Sciatic nerve (tissue), 2 donors: ENCODE measurements at places on chromosomes 1 and 21.

GRCh38 chr1:112322018-112322417 lies 74.0 kb upstream of the CTTNBP2NL start:
- no peak for DNase-seq

- DNase-seq, result no peak
Measured at GRCh38 chr1:27970401-27970800, 10.6 kb downstream of the XKR8 start.

- DNase-seq, result no peak
Measured at GRCh38 chr1:31805318-31805717, 10.5 kb downstream of the SPOCD1 start.

DNA sequence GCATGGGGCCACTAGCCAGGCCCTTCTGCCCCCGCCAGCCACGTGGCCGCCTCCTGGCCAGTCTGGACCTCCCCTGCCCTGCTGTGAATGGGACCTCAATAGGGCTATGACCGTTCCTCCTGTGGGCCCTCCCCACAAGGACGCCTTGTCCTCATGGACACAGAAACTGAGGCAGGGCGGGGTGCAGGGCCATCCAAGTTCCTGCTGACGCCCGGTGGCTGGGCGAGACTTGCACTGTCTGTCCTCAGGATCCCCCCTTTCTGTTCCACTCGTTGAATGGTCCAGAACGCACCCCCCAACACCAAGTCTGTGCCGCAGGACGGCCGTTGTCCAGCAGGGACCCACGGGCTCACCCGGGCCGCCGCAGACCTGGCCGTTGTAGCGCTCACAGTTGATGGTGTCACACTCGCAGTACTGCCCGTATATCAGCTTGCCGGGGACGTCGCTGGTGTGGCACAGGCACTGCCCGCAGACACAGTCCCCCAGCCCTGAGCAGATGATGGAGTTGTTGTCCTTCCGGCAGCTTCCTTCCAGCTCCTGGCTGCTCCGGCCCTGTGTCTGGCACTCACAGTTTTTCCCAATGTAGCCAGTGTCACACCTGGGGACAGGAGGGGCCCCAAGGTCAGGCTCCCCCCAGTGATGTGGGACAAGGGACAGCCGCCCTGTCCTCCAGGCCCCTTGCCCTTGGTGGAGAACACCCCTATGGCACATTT lies 16.3 kb upstream of the PTTG1IP start:
- no peak for DNase-seq

DNA sequence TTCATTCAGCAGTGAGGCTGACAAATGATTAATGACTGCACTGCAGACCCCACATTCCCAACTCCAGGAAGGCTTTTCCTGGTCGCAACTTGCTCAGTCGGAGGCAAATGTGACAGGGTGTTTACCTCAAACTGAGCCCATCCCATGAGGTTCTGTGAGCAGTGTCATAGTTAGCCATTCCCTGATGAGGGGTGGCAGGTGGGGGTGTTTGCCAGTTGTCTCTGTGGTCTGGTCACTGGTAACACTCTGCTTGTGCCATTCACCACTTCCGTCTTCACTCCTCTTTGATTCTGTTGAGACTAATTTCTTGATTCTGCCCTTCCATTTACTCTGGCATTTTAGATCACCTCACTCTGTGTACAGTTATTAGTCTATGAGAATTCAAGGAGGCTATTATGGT lies 73.5 kb downstream of the NOS1AP start:
- no peak for DNase-seq

- DNase-seq, result no peak
Measured at GRCh38 chr1:25001125-25001915, 71.2 kb upstream of the RUNX3 start.

GRCh38 chr1:17229379-17229778 lies 19.5 kb upstream of the PADI3 start:
- no peak for DNase-seq

DNA sequence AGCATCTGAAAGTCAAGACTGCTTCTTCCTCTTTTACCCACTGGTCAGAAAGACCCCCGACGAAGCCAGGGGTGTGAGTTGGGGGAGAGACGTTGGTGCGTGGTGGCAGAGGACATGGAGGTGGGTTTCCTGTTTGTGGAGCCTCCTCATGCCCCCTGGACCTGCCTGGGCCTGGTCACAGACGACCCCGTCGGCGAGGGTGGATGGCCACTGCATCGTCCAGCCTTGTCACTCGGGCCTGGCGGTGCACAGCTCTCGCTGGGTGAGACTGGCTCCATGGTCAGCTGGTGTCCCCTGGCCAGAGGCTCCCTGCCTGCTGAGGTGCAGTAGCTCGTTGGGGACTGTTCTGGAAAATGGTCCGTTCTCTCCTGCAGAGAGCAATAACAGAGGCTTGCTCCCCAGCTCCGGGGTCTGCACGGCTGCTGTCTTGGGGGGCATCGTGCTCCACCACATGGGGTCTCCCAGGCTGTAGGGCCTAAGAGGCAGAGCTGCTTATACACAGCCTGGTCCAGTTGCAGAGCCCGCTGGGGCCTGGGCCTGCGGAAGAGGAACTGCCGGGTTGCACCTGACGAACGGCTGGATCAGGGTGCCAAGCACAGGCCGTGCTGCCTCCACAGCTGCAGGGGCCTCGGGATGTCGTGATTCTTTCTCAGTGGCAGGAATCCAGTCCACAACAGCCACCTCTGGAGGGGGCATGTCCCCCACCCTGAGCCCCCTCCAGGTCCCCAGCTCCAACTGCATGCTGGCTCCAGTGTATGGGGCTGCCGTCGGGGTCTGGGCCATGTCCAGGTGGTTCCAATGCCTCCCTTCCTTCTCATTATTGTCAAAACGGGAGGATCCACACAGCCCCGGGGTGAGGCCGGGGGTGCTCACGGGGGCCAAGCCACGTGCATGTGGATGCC lies 18.0 kb upstream of the ACTRT2 start:
- peak; percentile 49 for DNase-seq

- no peak for DNase-seq
Measured at GRCh38 chr1:108957888-108958287, 5.4 kb downstream of the CLCC1 start.

- DNase-seq, result peak; percentile 72
Measured at GRCh38 chr1:226549937-226550671, 1.5 kb downstream of the STUM start.

DNA sequence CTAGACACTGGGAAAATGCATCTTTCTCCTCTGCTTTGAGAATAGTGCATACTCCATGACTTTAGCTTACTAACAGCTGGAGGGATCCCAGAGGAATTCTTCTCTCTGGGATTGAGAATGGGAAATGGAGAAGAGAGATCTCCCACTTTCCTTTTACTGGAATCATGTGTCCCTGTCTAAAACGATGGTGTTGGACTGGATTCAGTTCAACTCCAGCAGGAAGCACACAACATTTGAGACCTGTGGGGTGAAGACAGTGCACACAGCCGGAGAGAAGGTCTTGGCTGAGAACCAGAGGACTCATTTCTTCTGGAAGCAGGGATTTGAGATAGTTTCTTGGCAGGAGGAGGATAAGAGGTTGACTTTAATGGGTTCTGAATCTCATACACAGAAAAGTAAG lies 58.7 kb downstream of the TRABD2B start:
- DNase-seq, result no peak

DNA sequence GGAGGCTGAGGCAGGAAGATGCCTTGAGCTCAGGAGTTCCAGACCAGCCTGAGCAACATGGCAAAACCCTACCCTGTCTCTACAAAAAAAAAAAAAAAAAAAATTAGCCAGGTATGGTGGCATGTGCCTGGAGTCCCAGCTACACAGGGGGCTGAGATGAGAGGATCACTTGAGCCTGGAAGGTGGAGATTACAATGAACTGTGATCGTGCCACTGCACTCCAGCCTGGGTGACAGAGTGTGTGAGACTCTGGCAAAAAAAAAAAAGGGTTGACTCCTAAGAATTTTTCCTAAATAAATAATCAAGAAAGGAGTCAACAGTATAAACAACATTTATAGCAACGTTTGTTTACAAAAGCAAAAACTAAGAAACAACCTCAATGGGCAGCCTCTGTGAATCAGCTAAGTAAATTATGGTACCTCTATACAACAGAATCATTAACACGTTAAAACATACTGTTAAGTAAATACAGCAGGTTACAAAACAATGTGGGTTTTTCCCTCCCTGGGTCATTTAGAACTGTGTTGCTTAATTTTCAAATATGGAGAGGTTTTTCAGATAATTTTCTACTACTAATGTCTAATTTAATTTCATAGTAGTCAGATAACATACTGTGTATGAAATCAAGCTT lies 56.8 kb downstream of the SLC30A10 start:
- DNase-seq, result no peak

- peak; percentile 83 for DNase-seq
Measured at GRCh38 chr1:218463194-218464156, 118.3 kb downstream of the TGFB2 start.

- no peak for DNase-seq
Measured at GRCh38 chr1:25896266-25896665, 10.0 kb downstream of the STMN1 start.

GRCh38 chr1:30686236-30686935 lies 37.0 kb downstream of the MATN1 start:
- no peak for DNase-seq

DNA sequence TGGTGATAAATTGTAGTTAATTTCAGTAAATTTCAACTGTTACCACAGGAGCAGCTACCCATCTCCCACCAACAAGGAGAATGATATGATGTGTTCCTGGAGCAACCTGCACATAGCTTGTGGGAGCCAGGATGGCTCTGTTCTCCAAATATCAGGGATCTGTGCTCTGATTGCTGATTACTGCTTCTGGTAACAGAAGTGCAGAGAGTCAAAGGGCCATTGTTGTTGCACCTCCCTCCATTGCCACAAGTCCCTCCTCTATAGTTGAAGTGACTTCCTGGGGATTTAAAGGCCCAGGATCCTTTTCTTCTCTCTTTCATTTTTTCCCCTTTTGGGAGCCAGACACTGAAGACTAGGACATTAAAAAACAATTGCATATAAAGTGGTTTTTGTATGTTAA lies 51.6 kb upstream of the HPDL start:
- no peak for DNase-seq

DNA sequence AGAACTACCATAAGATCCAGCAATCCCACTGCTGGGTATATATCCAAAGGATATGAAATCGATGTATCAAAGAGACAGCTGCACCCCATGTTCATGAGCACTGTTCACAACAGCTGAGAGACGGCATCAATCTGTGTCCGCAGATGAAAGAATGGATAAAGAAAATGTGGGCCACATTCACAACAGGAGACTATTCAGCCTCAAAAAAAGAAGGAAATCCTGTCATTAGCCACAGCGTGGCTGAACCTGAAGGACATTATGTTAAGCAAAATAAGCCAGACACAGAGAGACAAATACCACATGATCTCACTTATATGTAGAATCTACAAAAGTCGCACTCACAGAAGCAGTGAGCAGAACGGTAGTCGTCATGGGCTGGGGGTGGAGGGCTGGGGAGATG lies 99.2 kb upstream of the IFFO2 start:
- DNase-seq, result no peak

DNA sequence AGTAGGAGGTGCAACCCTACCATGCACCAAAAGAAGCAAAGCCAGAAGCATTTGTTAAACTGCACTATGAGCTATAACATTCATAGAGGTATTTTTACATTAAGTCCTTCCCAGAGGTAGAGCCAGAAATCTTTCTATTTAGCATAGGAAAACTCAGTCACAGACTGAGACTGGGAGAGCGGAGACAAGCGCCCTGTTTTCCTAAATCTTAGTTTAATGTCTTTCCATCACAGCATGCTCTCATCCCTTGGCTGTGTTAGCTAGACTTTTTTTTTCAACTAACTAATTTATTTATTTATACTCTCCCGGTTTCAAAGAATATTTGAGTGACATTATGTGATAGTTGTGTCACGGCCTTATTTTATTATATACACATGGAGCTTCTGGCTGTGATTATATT lies 304.1 kb downstream of the LMX1A start:
- no peak for DNase-seq
